Pancreas (tissue), 10 donors: ENCODE measurements at places on chromosomes 6 and 20.
A peak's percentile ranks its signal among the peaks of the same experiment; 100 is the strongest.

- no peak for DNase-seq
These were observed 261.3 kb downstream of the SOD2 start for GRCh38 chr6:159431750-159432149.

DNA sequence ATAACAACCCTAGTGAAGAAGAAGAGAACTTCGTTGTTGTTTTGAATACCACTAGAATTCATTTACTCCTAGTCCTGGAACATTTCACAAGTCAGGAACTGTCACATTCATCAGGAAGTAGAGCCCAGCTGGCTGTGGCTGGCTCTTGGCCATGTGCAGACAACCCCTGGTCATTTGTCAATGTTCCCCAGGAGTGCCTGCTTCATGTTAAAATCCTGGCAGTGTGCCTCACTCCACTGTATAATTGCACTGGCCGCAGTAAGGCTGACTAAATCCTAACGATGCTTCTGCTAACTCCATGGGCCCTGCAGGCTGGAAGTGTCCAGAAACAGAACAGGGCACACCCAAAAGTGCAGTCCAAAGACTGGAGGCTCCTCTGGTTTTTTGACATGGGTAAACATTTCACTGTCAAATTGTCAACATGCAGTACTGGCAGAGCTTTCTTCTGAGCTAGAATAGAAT, 41.5 kb upstream of the ADGRF1 start:
- DNase-seq, result peak; percentile 86

GRCh38 chr20:33362898-33363297, 38.4 kb downstream of the CDK5RAP1 start:
- no peak for DNase-seq

- DNase-seq, result no peak
These were observed 167.6 kb upstream of the IMPG1 start for GRCh38 chr6:76240092-76240491.

DNA sequence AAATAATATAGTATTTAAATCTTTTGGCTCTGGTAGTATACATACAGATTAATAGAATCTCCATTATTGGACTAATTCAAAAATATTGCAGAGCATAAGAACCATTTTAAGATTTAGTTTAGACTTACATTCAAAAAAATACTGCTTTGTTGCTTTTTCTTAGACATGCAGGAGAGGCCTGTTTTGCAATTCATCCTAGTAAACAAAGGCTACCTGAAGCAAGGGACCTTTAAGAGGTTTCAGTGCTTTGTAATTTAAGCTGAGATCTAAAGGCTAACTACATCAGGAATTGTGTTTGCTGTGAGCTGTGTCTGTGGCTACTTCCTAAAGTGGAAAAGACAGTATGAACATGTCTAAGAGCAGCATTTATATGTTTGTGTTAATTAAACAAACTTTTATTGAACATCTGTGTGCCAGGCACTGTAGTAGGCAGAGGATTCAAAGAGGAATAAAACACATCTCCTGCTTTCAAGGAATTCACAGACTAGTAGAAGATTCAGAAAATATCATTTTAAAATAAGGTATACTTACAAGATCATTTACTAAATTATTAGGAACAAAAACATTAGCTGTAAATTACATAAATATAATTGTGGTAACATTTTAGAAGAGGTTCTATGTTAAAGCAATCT, 29.1 kb upstream of the CALHM6 start:
- no peak for DNase-seq

GRCh38 chr6:15930207-15930606, 198.7 kb upstream of the MYLIP start:
- no peak for DNase-seq

DNA sequence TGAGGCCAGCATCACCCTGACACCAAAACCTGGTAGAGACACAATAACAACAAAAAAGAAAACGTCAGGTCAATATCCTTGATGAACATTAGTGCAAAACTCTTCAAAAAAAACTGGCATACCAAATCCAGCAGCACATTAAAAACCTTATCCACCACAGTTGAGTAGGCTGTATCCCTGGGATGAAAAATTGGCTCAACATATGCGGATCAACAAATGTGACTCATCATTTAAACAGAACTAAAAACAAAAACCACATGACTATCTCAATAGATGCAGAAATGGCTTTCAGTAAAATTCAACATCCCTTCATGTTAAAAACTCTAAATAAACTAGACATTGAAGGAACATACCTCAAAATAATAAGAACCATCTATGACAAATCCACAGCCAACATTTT, 59.6 kb upstream of the PHIP start:
- DNase-seq, result no peak

GRCh38 chr20:22531056-22531615, 53.2 kb downstream of the FOXA2 start:
- DNase-seq, result no peak

GRCh38 chr6:52502306-52503029, 74.4 kb downstream of the TRAM2 start:
- DNase-seq, result no peak

GRCh38 chr20:62584671-62585460, 57.4 kb upstream of the SLCO4A1 start:
- DNase-seq, result no peak

DNA sequence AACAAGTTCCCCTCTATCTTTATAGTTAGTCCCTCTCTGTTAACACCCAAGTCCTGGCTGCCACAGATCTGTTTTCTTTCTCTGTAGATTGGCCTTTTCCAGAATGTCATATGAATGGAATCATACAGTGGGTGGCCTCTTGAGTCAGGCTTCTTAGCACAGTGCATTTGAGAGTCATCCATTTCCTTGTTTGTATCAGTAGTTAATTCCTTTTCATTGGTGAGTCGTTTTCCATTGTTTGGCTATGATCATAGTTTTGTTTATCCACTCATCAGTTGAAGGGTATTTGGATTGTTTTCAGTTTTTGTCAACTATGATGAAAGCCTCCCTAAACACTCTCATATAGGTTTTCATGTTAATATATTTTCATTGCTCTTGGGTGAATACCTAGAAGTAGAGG, 248.3 kb downstream of the ARID1B start:
- no peak for DNase-seq

- DNase-seq, result no peak
These were observed 209.7 kb upstream of the SUPT3H start for GRCh38 chr6:45587229-45588060.

- no peak for DNase-seq
These were observed 402.8 kb upstream of the JAG1 start for GRCh38 chr20:11076434-11077105.

GRCh38 chr6:89351671-89352277, 748 bp downstream of the UBE2J1 start:
- no peak for DNase-seq

DNA sequence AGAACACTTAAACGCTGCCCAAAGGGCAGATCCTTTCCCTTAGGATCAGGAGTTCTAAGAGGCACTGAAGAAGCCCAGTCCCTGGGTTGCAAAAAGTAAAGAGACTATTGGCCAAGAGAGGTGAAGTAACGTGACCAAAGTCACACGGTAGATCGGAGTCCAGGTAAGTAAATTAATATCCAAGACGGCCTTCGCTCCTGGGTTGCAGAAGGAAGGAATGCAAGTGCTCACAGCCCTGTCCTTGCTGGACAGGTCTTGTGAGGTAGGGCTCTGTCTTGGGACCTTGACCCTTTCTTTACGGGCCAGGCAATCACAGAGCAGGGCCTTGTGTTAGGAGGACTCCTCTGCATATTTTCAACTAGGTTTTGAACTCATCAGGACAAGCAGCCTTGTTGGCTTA, 243.7 kb upstream of the PDE10A start:
- DNase-seq, result no peak

GRCh38 chr6:42333612-42334011, 116.0 kb upstream of the MRPS10 start:
- DNase-seq, result no peak

DNA sequence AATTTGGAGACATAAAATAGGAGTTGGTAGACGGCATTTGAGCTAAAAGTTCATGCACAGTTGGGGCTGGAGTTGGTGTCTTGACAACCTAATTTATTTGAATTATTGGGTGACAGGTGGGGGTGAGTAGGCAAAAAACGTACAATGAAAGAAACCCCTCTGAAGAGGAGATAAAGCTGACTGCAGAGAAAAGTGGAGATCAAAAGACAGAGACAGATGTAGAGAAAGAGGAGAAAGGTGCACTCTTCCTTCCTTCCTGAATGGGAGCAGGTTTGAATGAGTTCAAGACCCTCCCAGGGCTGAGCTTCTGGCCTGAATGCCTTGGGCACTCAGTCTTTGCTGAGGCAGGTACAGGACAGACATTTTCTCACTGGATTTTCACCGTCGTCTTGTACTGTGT, 284.3 kb downstream of the DHX35 start:
- DNase-seq, result no peak

DNA sequence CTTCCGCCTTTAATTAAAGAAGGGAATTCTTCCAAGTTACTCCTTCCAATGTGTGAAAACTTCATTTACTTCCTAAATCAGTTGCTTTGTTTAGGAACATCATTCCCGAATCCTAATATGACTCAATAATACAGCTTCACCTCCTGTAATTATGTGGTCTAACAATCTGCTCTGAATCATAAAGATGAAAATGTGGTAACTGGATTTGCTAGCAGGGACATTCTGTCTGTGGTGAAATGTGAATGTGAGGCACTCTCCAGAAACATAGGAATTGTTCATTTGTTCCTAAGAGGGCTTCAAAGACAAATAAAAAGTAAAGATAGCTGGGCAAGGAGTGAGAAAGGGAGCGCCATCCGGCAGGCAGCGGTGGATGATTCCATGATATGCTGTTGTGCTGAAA, 678.1 kb downstream of the KIF16B start:
- no peak for DNase-seq

- DNase-seq, result peak; percentile 57
These were observed 1.1 kb upstream of the FOXQ1 start for GRCh38 chr6:1310628-1311399.

DNA sequence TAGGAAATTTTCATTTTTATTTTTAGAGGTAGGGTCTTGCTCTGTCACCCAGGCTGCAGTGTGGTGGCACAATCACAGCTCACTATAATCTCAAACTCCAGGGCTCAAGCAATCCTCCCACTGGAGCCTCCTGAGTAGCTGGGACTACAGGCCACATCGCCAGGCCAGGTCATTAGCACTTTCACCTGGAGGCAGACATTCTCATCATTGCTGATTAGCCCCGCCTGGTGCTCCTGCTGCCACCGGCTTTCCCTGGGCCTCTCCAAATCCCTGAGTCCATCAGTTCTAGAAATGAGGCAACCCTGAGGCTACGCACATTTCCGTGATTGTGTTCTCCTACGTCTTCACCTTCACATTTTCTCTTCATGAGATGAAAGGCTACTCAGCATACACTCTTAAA, 607.7 kb upstream of the NRSN1 start:
- DNase-seq, result no peak

GRCh38 chr6:106612671-106613416, 16.5 kb downstream of the RTN4IP1 start:
- no peak for DNase-seq

DNA sequence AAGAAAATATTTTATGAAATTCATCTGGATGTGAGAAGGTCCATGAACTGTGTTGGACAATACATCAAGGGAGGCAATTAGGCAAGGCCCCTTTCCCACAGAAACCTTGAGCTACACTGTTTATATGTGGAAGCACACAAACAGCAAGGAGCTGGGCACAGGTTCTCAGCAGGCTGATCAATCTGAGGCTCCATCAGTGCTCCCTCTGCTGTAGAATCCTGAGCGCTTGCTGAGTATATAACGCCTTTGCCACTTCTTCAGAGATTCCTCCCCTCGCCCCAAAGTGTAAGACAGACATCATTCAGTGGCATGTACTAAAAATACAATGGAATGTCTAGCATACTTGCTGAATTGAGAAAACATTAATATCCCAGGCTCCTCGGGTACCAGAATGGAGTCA, 146.9 kb downstream of the PRKN start:
- DNase-seq, result no peak

- DNase-seq, result no peak
These were observed 18.0 kb downstream of the ELOVL2 start for GRCh38 chr6:11025921-11026635.

- DNase-seq, result no peak
These were observed 430.4 kb downstream of the GJA1 start for GRCh38 chr6:121865811-121866210.

- DNase-seq, result no peak
These were observed 9.6 kb upstream of the PKIG start for GRCh38 chr20:44572551-44573500.

- peak; percentile 1 for DNase-seq
These were observed 1.5 kb downstream of the ABCC10 start for GRCh38 chr6:43428874-43429273.

DNA sequence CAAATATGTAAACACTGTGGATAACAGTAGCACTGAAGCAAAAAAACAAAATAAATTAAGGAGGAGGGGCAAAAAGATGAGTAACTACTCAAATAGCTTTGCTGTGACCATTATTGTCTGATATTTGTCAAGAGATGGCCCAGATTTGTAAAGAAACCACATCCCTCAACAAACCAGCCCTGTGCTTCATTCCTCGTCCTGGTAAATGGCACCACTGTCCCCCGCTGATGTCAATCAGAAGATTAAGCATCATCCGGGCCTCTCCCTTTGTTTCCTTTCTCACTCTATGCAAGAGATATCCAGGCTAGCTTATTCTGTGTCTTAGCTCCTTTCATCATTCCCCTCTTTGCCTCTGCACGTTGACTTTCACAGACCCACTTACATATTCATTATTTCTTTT, 259.0 kb downstream of the SYNE1 start:
- DNase-seq, result no peak

- peak; percentile 52 for DNase-seq
These were observed 2.1 kb downstream of the MYL9 start for GRCh38 chr20:36543184-36544133.

DNA sequence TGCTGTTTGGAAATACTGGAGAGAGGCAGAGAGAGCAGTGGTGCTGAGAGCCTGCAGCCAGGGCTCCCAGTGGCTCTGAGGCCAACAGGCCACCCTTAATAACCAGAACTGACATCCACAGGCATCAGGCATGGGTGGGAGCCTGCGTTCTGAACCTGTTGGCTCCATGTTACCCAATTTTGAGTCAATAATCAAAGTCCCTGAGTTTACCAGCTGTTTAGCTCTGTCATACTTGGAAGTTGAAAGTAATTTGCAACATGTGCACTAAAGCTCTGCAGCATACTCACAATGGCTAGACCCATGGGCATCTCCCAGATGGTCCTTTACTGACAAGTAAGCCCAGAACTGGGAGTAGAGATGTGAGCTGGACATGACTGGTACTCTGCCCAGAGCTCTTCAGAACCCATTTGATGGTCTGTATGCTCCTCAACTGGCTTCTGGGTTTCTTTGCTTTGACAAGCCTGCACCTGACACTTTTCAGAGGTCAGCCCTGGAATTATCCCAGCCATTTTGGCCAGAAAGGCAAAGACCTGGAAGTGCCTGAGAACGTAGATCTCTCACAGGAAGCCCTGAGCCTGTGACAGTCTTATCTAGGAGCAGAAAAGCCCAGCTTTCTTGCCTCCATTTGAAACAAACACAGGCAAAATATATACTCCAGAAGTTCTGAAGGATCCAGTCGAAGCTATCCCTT, 122.4 kb upstream of the CITED2 start:
- DNase-seq, result no peak

GRCh38 chr6:124928851-124929250, 33.4 kb upstream of the RNF217 start:
- DNase-seq, result no peak

DNA sequence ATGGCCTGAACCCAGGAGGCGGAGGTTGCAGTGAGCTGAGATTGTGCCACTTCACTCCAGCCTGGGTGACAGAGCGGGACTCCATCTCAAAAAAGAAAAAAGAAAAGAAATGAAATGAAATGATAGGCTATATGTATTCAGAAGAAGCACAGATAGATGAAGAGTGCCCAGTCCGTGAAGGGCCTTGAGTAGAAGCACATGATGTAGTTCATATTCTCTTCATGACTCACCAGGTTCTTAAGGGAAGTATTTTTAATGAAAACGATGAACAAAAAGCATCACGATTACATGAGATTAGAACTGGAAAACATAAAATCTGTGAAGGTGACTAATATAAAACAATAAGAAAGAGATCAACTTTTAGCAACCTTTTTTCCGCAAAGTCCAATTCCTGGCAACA, 29.8 kb downstream of the TPD52L1 start:
- no peak for DNase-seq
